ENCODE measurements at places on chromosomes 2 and 18. TPM values are rescaled to one million over a fixed set of nuclear protein-coding genes. Genes with fewer than 3 reads are reported as not detected.

CRYGD gene
- total RNA-seq = not detected

LBX2 gene
- not detected for total RNA-seq

GRB14 gene
- total RNA-seq = 7.3 TPM

ERFE gene
- 1.0 TPM for total RNA-seq

AOX1 gene
- total RNA-seq = 79.3 TPM

SP140L gene
- total RNA-seq = 2.5 TPM

ASB18 gene
- not detected for total RNA-seq

GPR45 gene
- not detected for total RNA-seq

TEX44 gene
- not detected for total RNA-seq

TGFA gene
- 97.7 TPM for total RNA-seq

RAB17 gene
- total RNA-seq = 8.9 TPM

CMPK2 gene
- 0.50 TPM for total RNA-seq

LRATD1 gene
- 8.2 TPM for total RNA-seq
